ENCODE measurements at places on chromosomes 5 and 9.

- DNase-seq, result no peak
These were observed 214.5 kb downstream of the CAAP1 start for GRCh38 chr9:26677965-26678706.

DNA sequence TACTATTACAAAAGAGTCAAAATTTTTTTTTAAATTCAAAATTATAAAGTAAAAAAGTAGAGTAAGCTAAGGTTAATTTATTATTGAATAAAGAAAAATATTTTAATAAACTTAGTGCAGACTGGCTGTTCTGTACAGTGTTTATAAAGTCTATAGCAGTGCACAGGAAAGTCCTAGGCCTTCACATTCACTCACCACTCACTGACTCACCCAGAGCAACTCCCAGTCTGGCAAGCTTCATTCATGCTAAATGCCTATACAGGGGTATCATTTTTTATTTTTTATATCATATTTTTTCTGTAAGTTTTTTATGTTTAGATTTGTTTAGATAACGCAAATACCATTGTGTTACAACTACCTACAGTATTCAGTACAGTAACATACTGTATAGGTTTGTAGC, 700.7 kb upstream of the GRAMD2B start:
- DNase-seq, result no peak

DNA sequence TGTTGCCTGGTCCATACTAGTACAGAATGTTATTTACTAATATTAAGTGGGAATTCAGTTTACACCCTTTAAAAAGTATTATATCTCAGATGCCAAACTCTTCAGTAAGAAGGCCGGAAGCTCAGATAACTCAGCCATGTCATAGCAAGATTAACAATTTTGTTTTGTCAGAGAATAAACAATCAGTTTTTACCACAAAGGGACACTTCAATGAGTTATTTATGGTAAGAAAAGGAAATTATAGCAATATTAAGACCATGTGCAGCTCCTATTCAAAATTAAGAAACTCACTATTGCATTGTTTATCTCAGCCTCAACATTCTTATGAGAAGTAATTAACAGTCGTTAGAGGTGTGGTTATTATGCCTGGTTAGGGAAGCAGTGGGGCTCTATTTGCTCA, 13.1 kb upstream of the ARL15 start:
- DNase-seq, result no peak

- DNase-seq, result no peak
These were observed 1.5 kb downstream of the THG1L start for GRCh38 chr5:157732596-157733262.

- no peak for DNase-seq
These were observed 55.0 kb downstream of the PJA2 start for GRCh38 chr5:109354761-109355160.

DNA sequence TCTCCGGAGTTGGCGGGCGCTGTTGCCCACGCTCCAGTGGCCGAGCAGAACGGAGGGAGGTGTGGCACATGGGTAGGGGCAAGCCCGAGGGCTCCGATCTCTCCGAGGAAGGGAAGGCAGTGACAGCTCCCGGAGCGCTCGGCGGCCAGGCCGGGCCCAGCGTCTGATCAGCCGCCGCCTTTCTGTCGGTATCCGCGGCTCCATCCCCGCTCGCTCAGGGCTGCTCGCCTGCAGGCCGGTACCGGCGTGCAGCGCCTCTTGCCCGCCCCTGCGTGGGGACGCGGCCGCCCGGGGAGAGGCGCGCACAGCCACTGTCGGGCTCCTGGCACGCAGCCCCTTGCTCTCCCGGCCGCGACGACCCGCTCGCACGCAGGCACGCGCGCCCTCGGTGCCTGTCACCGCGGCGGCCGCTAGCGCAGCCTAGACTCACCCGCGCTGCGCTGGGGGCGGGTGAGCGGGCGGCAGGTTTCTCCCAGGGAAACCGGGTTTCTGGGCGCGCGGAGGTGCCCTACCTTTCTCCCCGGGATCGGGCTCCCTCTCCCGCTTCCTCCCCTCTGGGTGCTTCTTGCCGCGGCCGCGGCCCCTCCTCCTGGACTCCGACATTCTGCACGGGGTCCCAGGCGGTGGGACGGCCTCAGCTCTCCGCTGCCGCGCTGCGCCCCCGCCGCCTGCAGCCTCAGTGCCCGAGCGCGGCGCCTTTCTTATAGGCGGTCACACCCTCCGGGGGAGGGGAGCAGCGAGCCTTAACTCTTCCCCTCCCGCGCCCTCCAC, 108.4 kb downstream of the PSD2 start:
- DNase-seq, result no peak

GRCh38 chr9:107243742-107244141, 39.3 kb upstream of the RAD23B start:
- no peak for DNase-seq

- peak; percentile 61 for DNase-seq
These were observed 23.9 kb downstream of the C5orf15 start for GRCh38 chr5:133944263-133945185.

GRCh38 chr5:143402553-143403333, 743 bp downstream of the NR3C1 start:
- DNase-seq, result peak; percentile 49

- DNase-seq, result no peak
These were observed 125.5 kb upstream of the HAND1 start for GRCh38 chr5:154603485-154603884.

DNA sequence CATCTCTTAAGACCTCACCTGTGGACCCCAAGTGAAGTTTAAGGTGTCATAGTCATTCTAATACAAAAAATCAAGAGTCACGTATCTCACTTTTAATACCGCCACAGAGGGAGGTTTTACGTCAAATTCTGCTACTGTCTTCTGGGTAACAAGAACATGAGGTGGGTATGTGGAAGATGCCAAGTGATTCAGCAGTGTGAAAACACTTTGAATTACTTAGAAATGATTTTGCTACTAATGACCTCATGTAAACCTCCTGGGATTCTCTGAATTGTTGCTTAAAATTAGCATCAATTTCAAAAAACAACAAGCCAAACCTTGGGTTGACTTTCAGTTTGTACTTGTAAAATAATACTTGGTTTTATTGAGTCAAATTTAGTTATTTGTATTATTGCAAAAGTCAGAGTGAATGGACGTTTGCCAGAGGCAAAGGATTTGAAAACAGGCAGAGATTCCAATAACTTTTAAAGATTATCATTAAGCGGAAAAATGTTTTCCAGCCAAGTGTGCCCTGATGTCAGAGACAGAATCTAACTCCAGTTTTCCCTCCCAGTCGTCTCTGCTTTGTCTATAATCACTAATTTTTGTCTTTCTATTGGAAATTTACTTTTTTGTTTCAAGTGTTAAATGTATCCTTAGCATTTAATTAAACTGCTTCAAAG, 8.8 kb downstream of the DMRT2 start:
- DNase-seq, result no peak

- no peak for DNase-seq
These were observed 144.1 kb upstream of the ACTBL2 start for GRCh38 chr5:57626703-57627102.

DNA sequence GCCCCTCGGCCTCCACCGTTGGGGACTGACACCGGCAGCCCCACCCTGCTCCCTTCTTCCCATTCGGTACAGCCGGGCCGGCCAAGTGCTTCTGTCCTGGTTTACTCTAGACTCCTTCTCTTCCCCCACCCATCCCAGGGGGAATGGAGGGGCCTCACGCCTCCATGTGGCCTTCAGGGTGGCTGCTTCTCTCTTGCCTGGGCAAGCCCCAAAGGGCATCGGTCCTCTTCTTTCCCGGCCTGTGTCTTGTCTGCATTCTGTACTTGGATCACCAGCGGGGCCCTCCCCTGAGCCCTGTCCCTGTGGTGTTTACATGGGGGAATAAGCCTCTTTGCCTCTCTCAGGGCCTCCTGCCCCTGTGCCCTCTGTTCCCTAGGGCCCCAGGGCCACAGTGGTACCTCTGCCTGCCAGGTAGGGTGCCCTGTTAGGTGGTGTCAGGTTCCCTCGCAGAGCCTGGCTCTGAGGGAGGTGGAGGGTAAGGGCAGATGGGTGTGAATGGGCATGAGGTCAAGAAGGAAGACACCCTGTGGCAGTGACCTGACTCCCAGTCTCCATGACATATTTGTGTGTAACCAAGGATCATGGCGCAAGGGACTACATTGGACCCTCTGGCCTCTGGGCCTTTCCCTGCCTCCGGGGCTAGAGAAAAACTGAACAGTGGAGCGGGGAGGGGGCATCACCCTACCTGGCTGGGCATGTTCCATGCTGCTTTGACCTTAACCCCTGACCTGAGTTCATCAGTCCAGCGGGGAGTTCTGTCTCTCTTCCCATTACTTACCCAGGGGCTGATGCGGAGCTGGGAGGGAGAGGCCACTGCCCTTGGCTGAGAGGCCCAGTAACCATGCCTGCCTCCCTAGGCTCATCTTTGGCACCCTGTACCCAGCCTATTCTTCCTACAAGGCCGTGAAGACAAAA, 1.6 kb downstream of the REEP2 start:
- no peak for DNase-seq

GRCh38 chr9:107263289-107263688, 19.8 kb upstream of the RAD23B start:
- DNase-seq, result no peak

- no peak for DNase-seq
These were observed 237.8 kb upstream of the EDIL3 start for GRCh38 chr5:84622461-84622860.

- no peak for DNase-seq
These were observed 220.8 kb upstream of the RFX3 start for GRCh38 chr9:3746296-3747275.

DNA sequence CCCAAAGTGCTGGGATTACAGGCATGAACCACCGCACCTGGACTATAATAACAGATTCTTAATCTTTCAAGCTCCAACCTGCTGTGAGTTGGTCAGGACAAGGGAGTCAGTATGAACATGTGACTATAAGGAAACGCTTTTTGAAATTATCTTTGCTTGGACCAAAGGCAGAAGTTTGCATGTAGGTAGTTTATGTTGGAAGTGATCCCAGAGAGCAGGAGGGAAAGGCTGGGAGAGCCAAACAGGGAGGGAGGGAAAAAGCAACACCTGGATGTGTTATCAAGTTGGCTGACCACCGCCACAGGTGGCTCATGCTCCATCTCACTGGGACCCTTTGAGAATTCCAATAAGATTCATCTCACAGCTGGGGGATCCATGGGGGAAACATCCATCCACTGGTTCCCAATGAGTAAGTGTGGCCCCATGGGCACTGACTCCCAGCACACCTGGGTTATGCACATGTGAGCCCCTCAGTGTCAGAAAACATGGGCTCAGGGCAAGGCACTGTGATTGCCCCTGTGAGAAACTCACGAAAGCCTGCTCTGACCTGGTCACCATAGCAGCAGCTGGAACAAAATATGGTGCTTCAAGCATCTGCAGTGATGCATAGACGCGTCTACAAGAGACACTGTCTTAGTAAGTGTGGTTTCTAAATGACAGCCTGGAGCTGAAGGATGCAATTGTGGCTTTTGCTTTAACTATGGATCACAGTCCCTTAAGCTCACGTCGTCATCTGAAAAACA, 62.1 kb downstream of the ARSB start:
- DNase-seq, result no peak

DNA sequence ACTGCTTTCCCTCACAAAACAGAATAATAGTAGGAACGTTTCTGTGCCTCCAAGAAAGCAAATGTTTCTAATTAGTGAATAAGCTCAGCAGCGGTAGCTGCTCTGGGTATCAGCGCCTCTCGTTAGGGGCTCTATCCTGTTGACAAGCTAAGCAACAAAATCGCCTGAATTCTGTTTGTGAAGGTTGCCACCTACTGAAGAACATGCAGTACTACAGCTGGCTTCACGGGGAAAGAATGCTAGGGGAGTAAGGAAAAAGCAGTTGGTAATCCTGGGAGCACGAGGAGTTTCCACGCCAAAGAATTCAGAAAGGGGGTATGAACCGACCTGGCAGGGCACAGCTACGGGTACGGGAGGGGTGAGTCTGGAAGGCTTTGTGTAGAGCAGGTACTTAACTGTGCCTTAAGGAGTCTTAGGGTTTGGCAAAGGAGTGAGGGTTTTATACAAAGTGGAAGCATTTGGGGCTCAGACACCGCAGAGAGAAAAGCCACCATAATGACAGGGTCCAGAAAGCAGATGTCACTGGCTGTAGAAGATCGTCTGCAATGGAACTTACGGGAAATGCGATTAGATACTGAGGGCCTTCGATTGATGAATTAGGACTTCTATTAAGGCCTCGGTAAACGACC, 171.7 kb downstream of the TTC39B start:
- peak; percentile 17 for DNase-seq

DNA sequence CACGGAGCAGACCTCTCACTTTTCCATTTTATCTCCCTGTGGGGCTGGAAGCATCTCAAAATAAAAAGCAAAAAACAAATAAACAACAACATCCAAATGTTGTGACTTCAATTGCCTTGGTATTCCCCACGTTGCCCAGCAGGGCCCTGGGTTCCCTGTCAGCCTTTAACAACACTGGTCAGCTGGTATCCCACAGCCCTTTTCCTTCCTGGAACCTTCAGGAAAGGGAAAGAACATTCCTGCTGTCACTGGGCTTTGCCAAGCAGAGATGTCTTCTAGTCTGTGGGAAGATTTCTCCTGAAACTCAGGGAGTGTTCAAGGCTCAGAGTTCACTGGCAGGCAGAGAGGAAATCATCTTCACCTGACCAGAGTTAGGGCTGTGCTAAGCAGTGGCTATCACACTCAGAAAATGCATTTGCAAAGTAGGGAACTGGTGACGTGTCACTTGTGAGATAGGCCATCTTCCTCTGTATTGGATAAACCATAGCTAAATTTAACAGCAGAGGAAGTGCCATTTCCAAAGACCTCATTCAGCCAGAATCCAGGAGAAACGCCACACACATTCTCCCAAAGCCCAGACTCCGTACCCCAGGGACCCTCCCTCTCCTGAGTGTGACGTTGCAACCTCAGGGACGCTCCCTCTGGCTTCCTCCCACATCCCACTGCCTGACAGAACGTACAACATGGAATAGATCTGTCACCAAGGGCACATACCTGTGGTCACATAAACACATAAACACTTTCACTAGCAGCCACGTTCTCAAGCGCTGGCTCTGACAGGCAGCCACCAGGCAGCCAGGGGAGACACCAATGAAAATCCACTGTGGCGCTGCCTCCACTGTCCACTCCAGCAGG, 274.0 kb upstream of the DAPK1 start:
- DNase-seq, result no peak

DNA sequence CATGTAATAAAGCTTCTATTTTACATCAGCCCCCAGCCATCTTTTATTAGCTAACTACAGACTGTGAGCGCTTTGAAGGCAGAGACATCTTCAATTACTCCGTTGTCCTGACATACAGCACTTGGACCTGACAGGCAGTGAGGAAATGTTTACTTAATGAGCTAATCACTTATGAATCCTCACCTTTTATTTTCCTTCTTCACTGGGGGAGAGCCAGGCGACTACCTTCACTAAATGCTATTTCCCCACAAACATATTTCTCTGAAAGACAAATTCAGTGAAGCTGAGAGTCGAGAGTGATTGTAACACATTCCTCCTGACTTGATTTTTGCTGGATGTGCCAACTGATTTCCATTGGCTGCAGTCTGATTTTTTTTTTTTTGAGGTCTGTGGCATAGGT, 192.1 kb upstream of the CLINT1 start:
- DNase-seq, result no peak

DNA sequence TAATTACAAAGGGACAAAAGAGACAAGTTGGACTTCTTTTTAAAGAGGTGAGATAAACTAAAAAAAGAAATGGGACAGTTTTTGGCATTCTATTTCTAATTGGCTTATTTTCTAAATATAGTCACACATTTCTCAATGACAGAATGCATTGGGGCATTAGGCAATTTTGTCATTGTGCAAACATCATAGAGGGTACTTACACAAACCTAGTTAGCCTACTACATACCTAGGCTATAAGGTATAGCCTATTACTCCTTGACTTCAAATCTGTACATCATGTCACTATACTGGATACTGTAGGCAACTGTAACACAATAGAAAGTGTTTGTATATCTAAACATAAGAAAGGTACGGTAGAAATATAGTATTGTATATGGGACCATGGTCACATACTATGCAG, 56.1 kb downstream of the LSM11 start:
- DNase-seq, result no peak

Data from 8988T (cell line).